B cell (primary cell): ENCODE measurements at places on chromosomes 2 and 18. TPM values are rescaled to one million over a fixed set of nuclear protein-coding genes. Genes with fewer than 3 reads are reported as not detected.

- peak overlapping the region; percentile 75 for H3K27ac ChIP-seq
- no peaks in the 10 kb centered on the region for H3K27me3 ChIP-seq
- H3K4me3 ChIP-seq = no peak overlapping the region
- peaks cover 11% of the 10 kb centered on the region for H3K36me3 ChIP-seq
- DNase-seq = no peak
Measured at GRCh38 chr2:33484042-33484621, 7.7 kb downstream of the RASGRP3 start.

- H3K4me3 ChIP-seq = no peak overlapping the region
- H3K36me3 ChIP-seq = no peaks in the 10 kb centered on the region
- no peaks in the 10 kb centered on the region for H3K27me3 ChIP-seq
- no peaks in the 10 kb centered on the region for H3K4me1 ChIP-seq
- DNase-seq = no peak
- no peak overlapping the region for H3K27ac ChIP-seq
Measured at GRCh38 chr2:184793176-184793575, 194.8 kb downstream of the ZNF804A start.

DNA sequence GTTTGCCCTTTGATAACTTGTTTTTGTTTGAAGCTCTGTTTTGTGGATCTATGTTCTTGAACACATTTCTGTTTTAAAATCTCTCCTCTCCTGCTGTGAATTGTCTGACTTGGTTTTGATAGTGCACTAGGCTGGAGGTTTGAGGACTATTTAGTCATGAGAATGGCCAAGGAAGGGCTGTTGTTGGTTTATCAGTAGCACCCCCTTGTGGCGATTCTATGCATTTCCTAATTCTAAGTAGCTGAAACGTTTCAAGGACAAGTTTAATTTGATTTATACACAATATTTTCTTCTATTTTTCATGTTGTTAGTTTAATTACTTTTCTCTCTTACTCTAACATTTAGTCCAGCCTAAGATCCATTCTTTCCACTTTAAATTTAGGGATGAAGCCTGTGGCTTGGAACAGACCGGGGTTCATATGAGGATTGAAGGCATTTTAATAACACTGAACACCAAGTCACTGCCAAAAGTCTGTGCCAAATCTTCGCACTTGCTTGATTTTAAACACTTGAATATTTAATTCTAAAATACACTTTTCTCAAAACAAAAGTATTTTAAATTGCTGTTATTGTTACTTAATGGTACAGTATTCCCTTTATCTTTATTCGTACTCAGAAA, 166.0 kb downstream of the SOCS6 start:
- no peak overlapping the region for H3K4me3 ChIP-seq
- peak; percentile 34 for DNase-seq
- peaks cover 4% of the 10 kb centered on the region for H3K27me3 ChIP-seq
- no peaks in the 10 kb centered on the region for H3K36me3 ChIP-seq
- no peak overlapping the region for H3K27ac ChIP-seq

DNA sequence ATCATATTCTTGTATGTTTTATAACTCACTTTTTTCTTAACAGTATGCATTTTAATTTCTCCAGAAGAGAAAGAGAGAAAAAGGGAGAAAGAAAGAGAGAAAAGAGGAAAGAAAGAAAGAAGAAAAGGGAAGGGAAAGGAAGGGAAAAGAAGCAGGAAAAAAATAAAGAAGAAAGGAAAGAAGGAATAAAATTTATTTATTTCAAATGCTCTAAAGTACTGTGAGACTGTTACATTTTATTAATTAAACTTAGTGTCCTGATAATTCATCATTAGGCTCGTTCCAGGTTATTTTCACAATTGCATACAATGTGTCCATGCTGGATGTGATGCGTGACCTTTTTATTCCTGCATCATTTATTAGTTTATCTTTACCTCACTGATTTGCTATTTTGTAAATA, 1023.4 kb upstream of the KLHL29 start:
- no peak overlapping the region for H3K27ac ChIP-seq
- H3K36me3 ChIP-seq = no peaks in the 10 kb centered on the region
- no peaks in the 10 kb centered on the region for H3K4me1 ChIP-seq

DNA sequence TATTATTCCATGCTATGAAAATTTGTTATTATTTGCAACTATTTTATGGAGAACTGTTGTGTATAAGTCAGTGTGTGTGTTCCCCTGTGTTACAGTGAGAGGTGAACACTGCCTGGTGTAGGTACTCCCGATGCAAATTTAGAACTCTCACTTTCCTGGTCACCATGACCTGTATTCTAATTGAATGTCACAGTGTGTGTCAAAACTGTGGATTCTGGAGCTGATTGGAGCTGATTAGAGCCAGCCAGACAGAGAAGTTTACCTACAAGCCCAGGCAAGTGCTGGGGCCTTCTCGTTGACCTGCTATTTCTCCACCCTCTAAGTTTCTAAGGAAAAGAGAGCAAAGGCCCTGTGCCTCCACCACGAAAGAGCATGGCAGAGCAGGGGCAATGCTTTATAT, 216.0 kb downstream of the NYAP2 start:
- H3K36me3 ChIP-seq = no peaks in the 10 kb centered on the region
- H3K27ac ChIP-seq = no peak overlapping the region
- DNase-seq = no peak
- no peak overlapping the region for H3K4me3 ChIP-seq
- H3K4me1 ChIP-seq = no peaks in the 10 kb centered on the region

- no peaks in the 10 kb centered on the region for H3K36me3 ChIP-seq
- no peak for DNase-seq
- no peak overlapping the region for H3K4me3 ChIP-seq
- H3K27me3 ChIP-seq = no peaks in the 10 kb centered on the region
- no peak overlapping the region for H3K27ac ChIP-seq
Measured at GRCh38 chr18:69109686-69110085, 291.0 kb upstream of the DOK6 start.

GRCh38 chr2:8098476-8099266, 583.2 kb upstream of the ID2 start:
- no peaks in the 10 kb centered on the region for H3K36me3 ChIP-seq
- no peaks in the 10 kb centered on the region for H3K4me1 ChIP-seq
- no peaks in the 10 kb centered on the region for H3K27me3 ChIP-seq
- no peak overlapping the region for H3K27ac ChIP-seq
- H3K4me3 ChIP-seq = no peak overlapping the region
- DNase-seq = no peak

RNF103 gene
- total RNA-seq = 36.1 and 37.2 TPM in 2 replicates
